ENCODE measurements at places on chromosomes 5 and 9.

- DNase-seq, result peak; percentile 43
Observed at GRCh38 chr5:1311439-1312055, 16.7 kb upstream of the TERT start.

GRCh38 chr9:130890870-130891687 lies 5.5 kb downstream of the QRFP start:
- no peak for DNase-seq

- no peak for DNase-seq
Observed at GRCh38 chr9:126001581-126002225, 254.5 kb downstream of the PBX3 start.

DNA sequence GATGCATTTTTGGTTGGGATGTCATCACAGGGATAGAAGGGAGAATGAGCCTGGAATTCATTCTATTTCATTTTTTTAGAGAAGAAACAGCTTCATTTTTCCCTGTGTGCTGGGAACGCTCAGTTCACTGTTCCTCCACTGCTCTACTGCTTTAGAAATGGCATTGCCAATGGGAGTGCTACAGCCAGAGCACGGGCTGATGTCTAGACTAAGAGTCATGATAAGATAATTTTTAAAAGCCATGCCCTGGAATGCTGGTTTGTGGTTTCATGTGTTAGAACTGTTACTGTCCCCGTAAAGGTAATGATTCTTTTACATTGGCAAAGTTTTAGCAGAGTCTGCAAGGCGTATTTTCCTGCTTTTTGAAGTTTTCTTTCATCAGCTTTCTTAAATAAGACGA lies 119.6 kb downstream of the SEMA6A start:
- no peak for DNase-seq

DNA sequence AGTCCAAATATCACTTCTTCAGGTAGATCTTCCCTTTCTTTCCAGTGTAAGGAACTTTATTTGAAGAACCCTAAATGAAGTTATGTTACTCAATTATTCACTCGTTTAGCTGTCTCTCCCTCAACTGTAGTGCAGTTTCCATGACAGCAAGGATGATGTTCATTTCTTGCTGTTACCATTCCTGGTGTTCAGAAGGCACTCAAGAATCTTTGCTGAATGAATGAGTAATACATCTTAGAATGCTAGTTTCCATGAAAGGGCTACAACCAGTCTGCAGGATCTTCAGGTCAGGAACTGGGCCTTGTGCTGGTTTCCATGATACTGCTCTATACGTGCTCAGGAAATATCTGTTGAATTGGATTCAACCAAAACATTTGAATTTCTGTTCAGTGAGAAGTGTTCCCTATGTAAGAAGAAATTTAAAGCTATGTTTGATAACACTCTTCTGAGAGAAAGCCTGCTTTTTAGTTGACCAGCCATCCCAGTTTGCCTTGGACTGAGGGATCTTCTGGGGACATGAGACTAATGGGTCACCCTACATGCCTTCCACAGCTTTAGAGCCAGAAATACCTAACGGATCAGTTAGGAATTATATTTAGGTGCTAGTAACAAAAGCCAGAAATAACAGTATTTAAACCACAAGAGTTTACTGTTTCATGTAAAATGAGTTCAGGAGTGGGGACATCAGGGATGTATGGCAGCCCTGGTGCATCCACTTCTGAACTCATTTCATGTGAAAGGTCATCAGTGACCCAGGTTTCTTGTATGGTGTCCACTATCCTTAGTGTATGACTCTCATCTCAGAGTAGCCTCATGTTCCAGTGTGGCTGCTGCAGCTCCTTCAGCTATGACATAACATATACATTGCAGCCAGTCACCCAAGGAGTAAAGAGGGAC lies 500.1 kb upstream of the SGCD start:
- no peak for DNase-seq

GRCh38 chr5:151740958-151741373 lies 17.5 kb downstream of the ATOX1 start:
- no peak for DNase-seq

- no peak for DNase-seq
Observed at GRCh38 chr9:89387197-89387849, 69.0 kb downstream of the SECISBP2 start.

DNA sequence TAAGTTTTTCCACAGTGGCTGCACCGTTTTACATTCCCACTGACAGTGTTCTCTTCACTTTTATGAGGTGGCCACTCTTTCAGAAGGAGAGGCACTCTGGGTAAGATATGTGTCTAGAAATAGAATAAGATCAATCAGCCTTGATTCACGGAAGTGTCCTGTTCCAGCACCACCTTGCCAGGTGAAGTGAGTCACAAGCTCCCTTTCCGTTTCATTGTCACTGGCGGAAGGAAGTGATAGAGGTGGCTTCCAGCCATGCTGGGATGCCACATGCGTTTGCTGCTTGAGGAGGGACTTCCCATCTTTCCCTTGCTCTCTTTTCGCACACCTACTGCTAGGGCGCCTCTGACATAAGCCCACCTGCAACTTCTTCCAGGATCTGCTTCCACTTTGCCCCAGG lies 217.1 kb downstream of the PIK3R1 start:
- no peak for DNase-seq

- no peak for DNase-seq
Observed at GRCh38 chr5:179840321-179840720, 18.3 kb downstream of the MRNIP start.

GRCh38 chr5:139374909-139375308 lies 8.2 kb downstream of the SLC23A1 start:
- peak; percentile 43 for DNase-seq

DNA sequence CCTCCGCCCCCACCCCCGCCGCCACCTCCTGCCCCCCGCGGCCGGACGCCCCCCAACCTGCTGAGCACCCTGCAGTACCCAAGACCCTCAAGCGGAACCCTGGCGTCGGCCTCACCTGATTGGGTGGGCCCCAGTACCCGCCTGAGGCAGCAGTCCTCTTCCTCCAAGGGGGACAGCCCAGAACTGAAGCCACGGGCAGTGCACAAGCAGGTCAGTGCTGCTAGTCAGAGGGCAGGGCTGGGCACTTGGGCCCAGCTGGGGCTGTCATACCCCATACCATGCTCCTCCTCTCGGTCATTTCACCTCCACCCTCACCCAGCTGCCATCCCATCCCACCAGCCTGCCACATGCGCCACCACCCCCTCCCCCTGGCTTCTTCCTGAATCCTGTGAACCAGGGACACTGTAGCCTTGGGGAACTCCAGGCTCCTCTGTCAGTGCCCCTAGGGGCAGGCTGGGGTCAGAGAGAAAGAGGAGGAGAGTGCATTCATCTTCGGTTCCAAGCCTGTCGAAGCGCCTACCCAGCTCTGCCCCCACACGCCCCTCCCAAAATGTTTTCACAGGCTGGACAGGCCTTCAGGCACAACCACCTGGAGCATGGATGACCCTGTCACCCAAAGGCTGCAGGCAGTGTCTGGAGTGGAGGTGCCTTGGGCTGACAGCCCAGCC lies 122.0 kb downstream of the DAB2IP start:
- DNase-seq, result no peak

DNA sequence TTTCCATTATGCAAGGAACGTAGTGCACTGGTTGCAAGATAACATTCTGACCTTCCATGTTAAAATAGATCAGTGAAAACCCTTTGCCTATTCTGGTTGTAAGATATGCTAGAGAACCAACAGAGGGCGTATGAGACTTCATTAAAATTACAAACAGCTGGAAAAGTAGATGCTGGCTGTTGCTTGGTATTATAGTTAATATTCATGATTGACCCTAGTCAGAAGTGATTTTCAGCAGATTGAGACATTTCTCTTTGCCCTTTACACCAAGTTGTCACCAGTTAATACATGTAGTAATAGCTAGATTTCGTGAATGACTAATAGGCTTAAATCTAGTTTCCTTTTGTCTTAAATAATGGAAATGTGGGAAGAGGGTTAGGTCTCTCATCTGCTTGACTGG lies 13.8 kb upstream of the FGF18 start:
- no peak for DNase-seq

GRCh38 chr5:59301727-59302126 lies 591.8 kb downstream of the PDE4D start:
- DNase-seq, result no peak

DNA sequence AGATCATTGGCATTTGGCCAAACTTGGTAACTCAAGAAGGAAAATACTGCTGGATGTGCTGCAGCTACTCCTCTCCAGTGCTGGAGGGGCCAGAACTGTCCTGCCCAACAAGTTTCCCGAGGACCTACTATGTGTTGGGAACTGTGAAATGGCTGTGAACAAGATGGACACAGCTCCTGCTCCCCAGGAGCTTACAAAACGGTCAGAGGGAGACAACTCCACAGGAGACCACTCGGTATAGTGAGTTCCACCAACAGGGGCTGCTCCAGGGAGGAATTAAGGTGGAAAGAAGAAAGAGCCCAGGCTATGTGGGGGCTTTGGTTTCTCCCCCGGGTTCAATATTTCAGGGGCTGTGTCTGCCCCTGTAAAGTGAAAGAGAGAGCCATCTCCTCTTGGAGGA lies 78.8 kb downstream of the GNA14 start:
- no peak for DNase-seq

DNA sequence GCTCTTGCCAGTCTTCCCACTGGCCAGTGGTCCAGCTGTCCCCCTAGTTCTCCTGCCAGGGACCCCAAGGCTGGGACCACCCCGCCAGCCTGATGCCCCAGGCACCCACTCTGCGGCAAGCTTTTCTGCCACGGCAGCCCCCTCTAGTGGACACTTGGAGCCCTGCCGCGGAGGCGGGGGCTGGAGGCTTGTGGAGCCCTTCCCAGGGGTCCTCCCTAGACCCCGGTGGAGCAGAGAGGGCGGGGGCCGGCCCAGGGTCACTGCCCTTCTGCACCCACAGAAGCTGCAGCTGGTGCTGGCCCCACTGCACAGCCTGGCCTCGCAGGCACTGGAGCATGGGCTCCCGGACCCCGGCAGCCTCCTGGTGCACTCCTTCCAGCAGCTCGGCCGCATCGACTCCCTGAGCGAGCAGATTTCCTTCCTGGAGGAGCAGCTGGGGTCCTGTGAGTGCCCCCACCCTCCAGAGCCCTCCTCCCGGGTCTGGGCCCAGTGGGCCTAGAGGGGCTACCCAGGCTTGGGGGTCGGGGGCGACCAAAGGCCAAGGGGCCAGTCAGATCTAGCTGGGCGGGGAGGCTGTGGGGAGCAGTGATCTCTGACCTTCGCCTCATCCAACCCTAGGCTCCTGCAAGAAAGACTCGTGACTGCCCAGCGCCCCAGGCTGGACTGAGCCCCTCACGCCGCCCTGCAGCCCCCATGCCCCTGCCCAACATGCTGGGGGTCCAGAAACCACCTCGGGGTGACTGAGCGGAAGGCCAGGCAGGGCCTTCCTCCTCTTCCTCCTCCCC lies 9.1 kb downstream of the EGFL7 start:
- peak; percentile 83 for DNase-seq

GRCh38 chr5:157682257-157682656 lies 10.9 kb downstream of the C5orf52 start:
- DNase-seq, result no peak
